ENCODE measurements at places on chromosomes 1 and 21.

GRCh38 chr1:2134621-2135307, 59.8 kb downstream of the FAAP20 start:
- no peak for DNase-seq

GRCh38 chr1:95778217-95778616, 544.2 kb downstream of the RWDD3 start:
- DNase-seq: no peak

GRCh38 chr1:205652984-205653383, 21.2 kb upstream of the ELK4 start:
- DNase-seq: no peak

DNA sequence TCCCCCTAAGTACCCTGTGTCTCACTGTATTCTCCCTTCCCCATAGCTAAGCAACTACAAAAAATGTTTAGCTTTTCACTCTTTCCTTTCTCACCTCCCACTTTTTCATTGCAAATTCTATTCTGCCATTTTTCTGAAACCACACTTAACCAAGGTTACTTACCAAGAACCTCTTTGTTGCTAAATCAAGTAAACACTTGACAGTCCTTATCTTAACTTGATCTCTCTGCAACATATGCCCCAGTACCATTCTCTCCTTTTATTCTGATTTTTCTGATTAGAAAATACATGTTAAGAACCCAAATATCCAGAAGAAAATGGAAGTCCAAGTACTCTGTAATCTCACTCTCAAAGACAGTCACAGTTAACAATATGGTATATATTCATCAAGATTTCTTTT, 16.0 kb downstream of the EVI5 start:
- DNase-seq: no peak

Data from NCI-H1105 (cell line).